ENCODE measurements at places on chromosomes 13 and 19. TPM values are rescaled to one million over a fixed set of nuclear protein-coding genes. Genes with fewer than 3 reads are reported as not detected.

CHST8 gene
- 25.5 TPM for total RNA-seq

DNA sequence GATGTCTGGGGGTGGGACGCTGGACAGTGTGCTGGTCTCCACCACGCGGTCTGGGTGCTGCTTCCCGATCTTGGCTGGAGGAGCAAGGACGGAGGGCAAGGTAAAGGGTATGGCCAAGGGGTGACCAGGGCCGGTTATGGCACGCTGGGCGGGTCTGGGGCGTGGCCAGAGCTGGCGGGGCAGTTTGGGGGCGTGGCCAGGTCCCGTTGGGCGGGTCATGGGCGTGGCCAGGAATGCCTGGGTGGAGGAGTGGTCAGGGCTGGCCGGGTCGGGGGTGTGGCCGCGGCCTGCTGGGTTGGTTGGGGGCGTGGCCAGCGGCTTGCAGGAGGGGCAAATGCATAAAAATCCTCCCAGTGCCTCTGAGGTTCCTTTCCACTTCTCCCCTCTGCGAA is 19.2 kb downstream of the GPX4 start:
- peak; percentile 80 for DNase-seq

GRCh38 chr19:8611391-8611876 is 919 bp upstream of the ADAMTS10 start:
- DNase-seq = peak; percentile 66

- DNase-seq = no peak
These were observed 13.5 kb upstream of the QTRT1 start for GRCh38 chr19:10687518-10688288.

- no peak for DNase-seq
These were observed 149.5 kb downstream of the PTPRS start for GRCh38 chr19:5191091-5191490.

DNA sequence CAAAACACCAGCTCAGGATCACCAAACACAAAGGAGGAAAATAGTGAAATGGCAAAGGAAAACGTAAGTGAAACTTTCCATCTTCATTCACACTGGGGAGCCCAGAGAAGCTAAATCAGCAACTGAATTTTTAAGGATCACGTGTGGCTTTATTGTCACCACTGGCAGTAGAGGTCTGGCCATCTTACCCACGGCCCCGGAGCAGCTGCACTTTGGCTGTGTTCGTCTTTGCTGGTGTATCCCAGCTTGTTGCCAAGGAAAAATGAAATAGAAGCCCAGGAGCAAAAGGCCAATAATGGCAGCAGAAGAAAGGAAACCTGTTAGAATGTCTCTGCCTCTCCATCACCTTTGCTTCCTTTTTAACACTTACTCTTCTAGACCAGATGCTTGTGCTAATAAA is 274.7 kb downstream of the FOXO1 start:
- no peak for DNase-seq

SPACA4 gene
- not detected for total RNA-seq

DNA sequence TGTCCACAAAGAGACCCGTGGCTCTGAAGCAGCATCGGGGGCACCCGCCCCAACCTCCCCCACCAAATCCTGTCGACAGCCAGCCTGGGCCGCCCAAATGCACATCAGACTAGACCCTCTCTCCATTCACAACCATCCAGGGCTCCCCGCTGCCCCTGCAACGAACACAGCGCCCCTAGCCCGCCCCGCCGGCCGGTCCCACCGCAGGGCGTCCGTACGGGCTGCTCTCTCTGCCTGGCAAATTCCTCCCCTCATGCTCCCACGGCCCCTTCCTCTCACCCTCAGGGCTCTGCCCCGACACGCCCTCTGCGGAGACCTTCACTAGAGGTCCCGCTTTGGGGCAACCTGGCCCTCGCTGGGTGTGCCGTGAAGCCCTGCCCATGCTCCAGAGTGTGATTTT is 7.1 kb downstream of the TCF3 start:
- no peak for DNase-seq

DNA sequence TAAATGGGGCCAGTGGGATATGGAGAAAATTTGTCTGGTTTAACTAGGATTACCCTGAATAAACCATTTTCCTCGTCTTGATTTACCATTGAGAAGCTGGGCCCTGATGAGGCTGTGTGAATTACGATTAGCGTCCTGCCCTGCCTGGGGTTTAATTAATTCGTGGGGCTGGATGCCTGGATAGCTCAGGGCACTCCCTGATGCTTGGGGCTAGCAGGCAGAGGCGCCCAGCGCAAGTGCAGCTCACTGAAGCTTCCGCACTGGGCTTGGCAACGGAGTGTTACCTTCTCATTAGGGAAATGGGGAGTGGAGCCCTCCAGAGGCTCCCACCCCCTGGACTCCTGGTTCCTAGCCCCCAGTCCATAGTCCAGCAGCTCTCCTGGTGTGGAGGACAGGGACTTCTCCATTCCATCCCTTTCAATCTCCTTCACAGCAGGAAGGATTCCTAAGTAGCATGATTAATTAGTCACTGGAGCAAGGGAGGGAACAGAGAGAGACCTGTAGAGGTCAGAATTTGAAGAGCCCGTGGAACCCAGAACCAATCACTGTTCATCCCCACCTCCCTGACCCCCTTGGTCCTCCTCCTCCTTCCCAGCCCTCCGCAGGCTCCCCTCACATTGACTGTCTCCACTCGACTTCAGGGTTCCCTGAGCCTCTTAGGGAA is 107.2 kb downstream of the UQCRFS1 start:
- no peak for DNase-seq

U2AF1L4 gene
- total RNA-seq = 11.4 TPM

GRCh38 chr19:10876459-10877240 is 5.3 kb downstream of the CARM1 start:
- DNase-seq = no peak

DNA sequence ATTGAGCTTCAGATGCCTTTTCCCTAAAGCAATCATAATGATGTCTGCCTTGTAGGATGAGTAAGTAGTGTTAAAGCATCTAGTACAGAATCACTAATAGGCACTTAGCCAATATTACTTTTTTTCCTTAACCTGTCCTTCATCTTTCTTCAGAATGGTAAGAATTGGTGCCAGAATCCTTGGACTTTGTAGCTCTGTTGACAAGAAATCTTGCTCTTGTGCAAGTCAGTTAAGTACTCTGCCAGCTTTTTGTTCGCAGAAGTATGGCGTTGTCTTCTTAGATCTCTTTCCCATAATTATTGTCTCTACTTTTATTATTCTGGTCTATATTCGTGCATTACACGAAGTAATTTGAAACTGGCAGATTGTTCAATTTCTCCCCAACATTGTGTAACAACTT is 554.5 kb downstream of the PCDH9 start:
- no peak for DNase-seq

ZNF813 gene
- 0.45 TPM for total RNA-seq

DNA sequence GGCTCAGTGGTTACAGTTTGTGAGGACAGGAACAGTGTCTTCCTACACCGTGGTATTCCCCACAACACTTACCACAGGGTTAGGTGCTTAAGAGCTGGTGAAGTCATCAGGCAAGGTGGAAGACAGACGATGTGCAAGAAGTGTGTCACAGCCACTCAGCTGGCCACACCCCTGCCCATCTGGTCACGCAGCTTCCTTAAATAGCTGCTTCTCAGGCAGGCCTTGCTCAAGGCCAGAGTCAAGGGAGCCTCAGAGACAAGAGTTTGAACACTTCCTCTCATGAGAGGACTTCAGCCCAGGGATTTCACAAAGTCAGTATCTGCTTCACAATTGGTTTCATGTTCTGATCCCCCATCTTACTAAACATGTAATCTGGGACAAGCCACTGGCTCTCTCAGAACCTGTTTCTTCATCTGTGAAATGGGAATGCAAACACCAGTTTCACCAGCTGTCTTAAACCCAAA is 80.3 kb upstream of the FRY start:
- peak; percentile 82 for DNase-seq

DOCK6 gene
- 117 TPM for total RNA-seq

ZNF284 gene
- total RNA-seq = not detected

GRCh38 chr19:31096062-31096830 is 253.0 kb downstream of the TSHZ3 start:
- no peak for DNase-seq

FPR3 gene
- total RNA-seq = not detected

GRK1 gene
- total RNA-seq = not detected

DNA sequence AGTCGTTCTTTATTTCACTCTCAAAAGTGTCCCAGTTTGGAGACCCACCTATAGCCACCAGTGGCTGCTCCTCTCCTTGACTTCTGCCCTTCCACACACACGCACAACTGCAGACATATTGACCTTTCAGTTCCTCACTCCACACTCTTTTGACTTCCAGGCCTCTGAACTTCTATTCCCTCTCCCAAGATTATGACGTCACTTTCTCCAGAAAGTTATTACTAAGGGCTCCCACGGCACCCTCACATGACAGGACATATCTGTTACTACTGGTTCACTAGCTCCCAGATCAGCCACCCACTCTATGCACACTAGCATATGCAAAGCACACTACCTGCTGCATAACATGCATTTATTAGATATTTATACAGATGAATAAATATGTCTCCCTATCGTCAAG is 45.9 kb downstream of the XPO4 start:
- no peak for DNase-seq

DNA sequence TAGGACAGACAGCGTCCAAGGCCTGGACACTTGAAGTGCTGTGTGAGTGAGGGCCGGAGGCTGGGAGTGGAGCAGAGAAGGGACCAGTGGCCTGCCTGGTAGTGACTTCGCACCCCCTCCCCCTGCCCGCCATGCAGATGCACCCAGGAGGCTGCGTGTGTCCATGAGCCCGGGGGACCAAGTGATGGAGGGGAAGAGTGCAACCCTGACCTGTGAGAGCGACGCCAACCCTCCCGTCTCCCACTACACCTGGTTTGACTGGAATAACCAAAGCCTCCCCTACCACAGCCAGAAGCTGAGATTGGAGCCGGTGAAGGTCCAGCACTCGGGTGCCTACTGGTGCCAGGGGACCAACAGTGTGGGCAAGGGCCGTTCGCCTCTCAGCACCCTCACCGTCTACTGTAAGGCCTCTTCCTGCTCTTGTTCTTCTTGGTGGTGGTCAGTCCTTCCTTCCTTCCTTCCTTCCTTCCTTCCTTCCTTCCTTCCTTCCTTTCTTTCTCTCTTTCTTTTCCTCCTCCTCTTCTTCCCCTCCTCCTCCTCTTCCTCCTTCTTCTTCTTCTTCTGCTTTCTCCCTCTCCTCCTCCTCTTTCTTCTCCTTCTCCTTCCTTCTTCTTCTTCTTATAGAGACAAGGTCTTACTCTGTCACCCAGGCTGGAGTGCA is 6.0 kb upstream of the FFAR1 start:
- DNase-seq = no peak

GRCh38 chr19:16338470-16339360 is 14.1 kb downstream of the KLF2 start:
- DNase-seq = peak; percentile 64

CYP4F8 gene
- total RNA-seq = not detected

KIR3DL2 gene
- total RNA-seq = not detected

DNA sequence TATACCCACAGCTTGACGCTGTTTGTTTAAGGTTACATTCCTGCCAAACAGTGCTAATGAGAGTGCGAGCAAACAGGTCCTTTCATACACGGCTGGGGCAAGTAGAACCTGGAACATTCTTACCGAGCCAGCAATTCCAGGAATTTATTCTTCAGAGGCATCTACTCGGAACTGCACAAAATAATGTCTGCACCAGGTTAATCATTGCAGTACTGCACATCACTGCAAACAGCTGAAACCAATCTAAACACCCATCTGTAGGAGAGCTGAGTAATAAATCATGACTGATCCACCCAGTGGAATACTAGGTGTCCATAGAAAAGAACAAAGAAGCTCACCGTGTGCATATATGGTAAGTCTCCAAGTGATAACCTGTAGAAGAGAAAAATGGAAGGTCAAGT is 1.2 kb upstream of the ZNF579 start:
- DNase-seq = no peak

DNA sequence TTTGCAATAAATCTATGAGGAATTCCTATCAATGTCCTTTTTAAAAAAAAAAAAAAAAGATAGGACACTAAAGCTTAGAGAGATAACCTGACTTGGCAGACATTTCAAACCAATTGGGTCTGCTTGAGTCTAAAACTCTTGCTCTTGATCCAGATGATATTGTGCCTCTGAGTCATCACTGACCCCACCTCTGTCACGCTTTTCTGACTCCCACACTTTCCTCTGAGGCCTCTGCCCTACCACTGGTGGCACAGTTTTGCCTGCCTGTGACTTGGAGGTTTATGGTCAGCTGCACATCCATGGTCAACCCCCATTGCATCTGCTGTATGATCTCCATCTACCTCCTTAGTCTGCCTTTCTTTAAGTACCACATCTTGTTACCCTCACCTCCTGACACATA is 328.7 kb downstream of the SPRY2 start:
- no peak for DNase-seq

GNG7 gene
- total RNA-seq = 2.2 TPM

GRCh38 chr13:94666065-94666464 is 46.3 kb downstream of the SOX21 start:
- no peak for DNase-seq

IZUMO4 gene
- total RNA-seq = 7.5 TPM

DNA sequence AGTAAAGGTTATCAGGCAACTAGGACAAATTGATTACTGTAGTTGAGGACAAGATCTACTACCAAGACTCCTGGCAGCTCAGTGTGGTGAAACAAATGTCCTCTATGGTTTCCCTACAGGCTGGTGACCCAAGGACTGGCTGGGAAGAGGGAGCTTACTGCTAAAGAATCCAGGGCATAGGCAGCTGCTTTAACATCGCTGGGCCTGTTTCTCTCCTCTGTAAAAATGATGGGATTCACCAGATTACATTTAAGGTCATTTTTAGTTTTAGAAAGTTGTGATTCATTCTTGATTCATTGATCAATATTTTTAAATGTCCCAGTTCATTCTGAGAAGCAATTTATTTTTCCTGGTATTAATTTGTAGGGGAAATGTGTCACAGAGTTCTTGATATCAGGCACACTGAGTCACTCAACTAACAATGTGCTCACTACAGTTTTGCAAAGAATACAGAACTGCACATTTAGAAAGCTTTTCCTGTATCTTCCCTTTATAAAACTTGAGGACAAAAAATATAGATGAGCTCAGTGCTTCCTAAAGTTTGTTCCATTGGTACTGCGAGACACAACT is 19.6 kb upstream of the FAM124A start:
- no peak for DNase-seq

APOC4 gene
- not detected for total RNA-seq

- no peak for DNase-seq
These were observed 2.3 kb upstream of the ASF1B start for GRCh38 chr19:14138576-14139265.

Measured in stomach (tissue), 19 donors.